AG10803 (cell line): ENCODE measurements at places on chromosomes 2 and 18.

- peak; percentile 80 for DNase-seq
These were observed 36.6 kb downstream of the EHBP1 start for GRCh38 chr2:62741954-62742722.

GRCh38 chr2:145909175-145909755 lies 1389.3 kb upstream of the ZEB2 start:
- DNase-seq = no peak

DNA sequence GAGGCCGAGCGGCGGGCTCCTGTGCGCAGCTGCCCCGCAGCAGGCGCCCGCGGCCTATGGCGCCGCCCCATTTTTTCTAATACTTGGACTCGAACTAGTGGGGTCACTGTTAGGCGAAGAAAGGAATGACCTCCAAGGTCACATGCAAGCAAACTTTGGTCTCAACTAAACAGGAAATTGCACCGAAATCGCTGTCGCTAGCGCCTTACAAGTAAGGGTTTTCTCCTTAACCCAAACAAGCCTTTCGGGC lies 339 bp downstream of the ACAA2 start:
- DNase-seq = peak; percentile 34

DNA sequence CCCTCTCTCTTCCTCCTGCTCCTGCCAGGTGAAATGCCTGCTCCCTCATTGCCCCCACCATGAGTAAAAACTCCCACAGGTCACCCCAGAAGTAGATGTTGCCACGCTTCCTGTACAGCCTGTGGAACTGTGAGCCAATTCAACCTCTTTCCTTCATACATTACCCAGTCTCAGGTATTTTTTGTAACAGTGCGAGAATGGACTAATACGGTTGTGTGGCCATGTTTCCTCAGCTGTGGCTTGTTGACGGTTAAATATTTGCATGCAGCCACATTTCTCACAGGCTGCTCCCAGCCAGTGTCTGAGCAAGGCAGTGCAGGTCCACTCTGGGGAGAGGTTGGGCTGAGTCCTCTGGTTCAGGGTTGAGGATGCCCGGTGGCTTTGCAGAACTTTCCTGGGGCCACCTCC lies 27.8 kb upstream of the COPS8 start:
- no peak for DNase-seq

DNA sequence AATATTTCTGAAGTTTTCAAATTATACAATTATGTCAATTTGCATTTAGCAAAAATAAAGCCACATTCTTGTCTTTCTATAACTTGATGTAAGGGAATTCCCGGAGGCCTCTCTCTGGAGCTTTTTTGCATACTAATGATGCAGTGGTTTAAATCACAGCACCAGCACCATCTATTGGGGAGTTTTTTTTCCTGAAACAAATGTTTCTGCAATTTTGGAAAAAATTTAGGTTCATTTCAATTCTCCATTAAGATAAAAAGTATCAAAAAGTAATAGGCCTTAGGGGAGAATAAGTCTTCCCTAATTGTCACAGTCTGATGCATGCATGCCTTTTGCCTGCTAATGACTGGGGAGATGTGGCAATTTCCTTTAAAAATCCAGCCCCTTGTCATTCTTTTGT lies 13.5 kb downstream of the CBLN2 start:
- no peak for DNase-seq

- DNase-seq = no peak
These were observed 203.1 kb downstream of the RAB3GAP1 start for GRCh38 chr2:135255208-135255607.

DNA sequence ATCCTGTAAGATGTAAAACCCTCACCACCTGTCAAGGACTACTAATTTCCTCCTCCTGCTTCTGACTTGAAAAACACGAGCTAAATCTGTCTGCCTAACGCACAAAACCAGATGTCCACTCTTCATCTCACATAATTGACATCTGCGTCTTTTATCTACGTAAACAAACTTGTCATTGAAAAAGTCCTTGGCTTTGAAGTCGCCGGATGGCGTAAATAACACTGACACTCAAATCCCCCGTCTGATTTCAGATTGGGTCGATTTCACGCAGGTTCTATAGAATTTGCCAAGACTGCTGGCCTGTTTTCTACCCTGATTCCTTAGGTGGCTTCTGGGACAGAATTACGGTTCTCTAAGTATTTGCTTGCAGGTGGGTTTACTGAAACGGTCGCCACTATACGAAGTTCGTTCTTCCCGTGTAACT lies 539 bp upstream of the MOB4 start:
- DNase-seq = peak; percentile 18

DNA sequence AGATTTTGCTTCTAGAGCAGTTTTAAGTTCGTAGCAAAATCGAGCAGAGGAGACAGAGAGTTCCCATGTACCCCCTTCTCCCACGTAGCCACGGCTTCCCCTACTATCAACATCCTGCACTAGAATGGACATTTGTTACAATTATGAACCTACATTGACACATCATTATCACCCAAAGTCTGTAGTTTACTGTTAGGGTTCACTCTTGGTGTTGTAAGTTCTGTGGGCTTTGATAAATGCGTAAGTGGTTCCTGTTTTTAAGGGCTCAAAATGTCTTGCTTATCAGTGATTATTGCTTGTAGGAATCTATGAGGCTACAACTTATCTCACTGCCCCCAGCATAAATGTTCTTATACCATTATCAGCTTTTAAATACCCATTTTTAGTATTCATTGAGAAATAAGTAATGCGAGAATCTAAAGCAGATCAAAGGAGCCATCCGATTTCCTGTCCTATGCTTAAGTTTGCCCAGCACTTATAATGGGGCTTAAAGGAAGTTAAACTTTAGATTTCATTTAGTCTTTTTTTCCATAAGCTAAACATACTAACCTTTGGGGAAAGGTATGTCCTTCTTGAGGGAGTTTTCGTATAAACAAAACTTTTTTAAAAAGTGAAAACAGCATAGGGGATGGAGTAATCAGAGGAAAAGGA lies 118.7 kb downstream of the HAUS1 start:
- DNase-seq = no peak

- no peak for DNase-seq
These were observed 243.1 kb downstream of the AGPS start for GRCh38 chr2:177635696-177636095.

- no peak for DNase-seq
These were observed 29.0 kb upstream of the EPAS1 start for GRCh38 chr2:46268196-46268595.

DNA sequence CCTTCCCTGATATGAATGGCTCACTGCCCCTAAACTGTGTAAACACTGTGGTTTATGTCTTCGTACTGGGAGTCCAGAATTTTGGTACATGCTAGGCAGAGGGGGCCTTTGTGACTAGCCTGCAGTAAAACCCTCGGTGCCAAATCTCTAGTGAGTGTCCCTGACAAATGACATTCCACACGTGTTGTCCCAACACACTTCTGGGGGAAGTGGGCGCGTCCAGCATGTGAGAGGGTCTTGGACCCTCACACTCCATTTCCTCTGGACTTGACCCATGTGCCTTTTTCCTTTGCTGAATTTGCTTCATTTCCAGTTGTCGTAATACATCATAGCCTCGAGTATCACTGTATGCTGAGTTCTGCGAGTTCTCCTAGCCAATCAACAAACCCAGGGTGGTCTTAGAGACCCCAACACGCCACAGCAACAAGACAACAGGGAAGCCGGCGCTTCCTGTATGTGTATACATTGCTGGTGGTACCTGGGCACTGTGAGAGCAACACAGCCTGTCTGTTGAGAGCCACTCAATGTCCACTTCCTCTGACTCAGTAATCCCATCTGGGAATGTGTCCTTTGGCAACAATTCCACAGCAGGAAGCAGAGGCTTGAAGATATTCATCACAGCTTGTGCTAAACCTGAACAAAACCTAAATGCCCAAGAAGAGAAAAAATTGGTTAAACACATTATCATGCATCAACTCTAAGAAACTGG lies 26.9 kb upstream of the SLC66A3 start:
- DNase-seq = peak; percentile 71

DNA sequence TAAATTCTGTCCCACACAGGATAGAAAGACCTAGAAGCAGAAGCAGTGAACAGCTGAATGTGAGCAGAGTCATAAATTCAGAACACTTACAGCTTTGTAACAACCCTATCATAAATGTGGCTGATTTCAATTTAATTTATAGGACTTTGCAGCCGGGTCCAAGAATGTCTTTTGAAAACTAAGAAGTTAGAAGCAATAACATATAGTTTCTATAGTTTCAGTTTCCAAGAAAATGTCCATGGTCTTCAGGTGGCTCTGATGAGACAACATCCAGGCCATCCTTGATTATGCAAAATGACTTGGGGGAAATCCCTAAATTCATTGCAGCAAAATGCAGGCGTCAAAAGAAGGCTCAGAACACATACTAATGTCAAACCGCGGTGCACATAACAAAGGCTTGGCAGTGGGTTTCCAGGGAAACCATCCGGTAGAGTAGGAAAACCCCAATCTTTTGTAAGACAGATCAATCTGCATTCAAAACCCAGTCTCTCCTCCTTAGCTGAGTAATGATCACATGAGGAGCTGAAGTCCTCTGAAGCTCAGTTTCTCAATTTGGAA lies 442.2 kb upstream of the ID2 start:
- DNase-seq = no peak

GRCh38 chr2:172440795-172441194 lies 13.4 kb downstream of the ITGA6 start:
- DNase-seq = no peak

GRCh38 chr2:203891474-203891873 lies 23.9 kb downstream of the CTLA4 start:
- peak; percentile 14 for DNase-seq

GRCh38 chr18:76707534-76707933 lies 114.8 kb upstream of the ZNF236 start:
- DNase-seq = no peak

DNA sequence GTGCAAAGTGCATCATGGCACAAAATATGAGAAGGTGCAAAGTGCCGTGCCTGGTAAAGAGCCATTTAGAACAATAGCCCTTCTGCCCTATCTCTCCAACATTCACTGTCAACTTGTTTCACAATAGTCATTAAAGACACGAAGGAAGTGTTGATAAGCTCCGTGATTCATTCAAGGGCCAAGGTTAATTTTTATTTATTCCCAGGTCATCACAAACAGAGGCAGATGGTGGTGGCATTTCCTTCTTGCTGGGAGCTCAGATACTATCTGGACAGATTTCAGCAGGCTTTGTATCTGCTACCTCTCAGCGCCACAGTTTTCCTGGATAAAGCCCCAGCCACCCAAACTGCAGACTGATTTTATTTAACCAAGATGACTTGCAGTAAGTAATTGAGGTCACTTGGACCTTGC lies 309.3 kb downstream of the ZNF521 start:
- no peak for DNase-seq

- peak; percentile 40 for DNase-seq
These were observed 5.9 kb upstream of the RAX start for GRCh38 chr18:59279193-59279592.

- DNase-seq = peak; percentile 1
These were observed 610.8 kb downstream of the EPHA4 start for GRCh38 chr2:220961143-220961860.

GRCh38 chr2:57100436-57100835 lies 916.6 kb downstream of the CCDC85A start:
- DNase-seq = no peak

DNA sequence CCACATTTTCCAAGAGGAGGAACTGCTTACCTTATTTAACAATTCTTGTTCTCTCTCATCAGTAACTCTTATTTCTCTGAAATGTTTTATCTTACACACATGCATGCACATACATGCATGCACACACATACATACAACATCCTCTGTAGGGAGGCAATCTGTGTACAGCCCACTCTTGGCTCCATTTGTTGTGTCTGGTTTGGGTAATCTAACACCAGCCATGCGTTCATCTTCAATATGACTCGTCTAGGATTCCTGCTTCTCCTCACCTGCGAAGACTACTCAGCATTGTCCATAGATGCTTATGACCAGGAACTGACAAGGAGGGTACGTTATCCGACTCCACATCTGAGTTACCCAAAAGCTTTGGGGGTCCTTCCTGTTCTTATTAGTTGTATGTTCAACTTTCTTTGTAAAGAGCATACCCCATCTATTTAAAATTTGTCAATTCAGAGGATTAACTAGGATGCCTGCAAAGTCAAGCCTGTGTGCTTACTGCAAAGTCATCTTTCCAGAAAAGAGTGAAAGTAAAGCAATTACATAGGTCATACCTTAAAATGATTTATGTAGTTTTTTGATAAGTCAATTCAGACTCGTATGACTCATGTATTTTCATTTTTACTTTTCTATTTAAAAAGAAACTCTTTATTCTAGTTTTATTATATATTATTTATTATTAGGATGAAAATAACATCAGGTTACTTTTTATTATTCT lies 18.2 kb downstream of the LYPD6B start:
- no peak for DNase-seq

- no peak for DNase-seq
These were observed 794.3 kb upstream of the CDH7 start for GRCh38 chr18:64956465-64956864.

DNA sequence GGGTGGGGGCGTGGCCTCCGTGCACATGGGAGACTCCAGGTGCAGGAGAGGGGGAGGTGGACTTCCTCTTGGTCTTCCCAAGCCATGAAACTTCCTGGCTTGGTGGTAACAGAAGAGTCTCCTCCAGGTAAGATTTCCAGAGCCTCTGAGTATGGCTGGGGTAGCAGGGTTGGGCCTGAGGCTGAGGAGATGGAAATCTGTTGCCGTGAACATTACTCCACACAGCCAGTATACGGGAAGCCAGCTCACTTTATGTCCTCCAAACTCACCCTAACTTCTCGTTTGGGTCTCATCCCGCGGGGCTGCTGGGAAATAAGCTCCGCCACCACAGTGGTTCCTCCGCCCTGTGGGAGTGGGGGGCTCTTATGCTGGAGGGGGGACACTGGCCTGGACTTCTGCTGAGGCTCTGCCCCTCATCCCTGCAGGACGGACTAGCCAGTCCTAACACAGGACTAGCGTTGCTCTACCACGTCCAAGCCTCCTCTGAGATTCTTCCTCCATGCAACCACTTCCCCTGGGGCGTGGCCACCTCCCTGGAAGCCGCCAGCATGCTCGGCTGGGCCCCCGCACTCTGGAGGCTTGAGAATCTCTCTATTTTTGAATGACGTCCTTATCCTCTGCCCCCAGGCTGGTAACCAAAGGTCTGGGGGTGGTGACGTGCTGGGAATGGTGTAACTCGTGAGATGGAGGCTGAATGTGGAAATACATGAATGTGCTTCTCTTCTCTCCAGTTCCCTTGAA lies 777 bp upstream of the RAB17 start:
- no peak for DNase-seq

DNA sequence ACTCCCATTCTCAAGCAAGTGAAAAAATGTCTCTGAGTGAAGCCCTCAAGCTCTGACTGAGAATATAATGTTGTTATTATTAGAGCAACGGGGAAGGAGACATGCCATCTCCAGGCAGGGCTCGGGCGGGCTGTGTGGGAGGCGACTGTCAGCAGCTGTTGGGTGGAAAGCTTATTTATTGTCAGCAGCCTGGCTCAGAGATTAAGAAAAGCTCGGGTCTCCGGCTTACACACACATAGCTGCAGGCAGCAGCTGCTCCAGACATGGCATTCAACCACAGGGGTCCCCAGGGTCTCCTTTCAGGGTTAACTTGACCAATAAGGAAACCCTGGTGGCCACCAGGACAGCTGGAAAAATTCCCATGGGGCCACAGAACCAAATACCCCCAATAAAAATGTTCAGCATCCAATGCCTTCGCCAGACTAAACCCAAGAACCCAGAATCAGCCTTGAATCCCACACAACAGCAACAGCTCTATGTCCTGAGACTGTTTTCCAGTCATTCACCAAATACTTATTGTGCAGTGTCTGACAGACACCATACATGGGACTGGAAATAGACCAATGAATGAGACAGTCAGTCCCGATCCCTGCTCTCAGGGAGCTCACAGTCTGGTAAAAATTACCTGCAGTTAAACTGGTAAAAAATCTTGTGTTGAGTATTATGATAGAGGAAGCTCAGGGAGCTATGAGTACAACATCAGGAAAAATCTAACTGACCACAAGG lies 70.5 kb upstream of the RTN4 start:
- DNase-seq = peak; percentile 78

- DNase-seq = no peak
These were observed 753.9 kb upstream of the ZEB2 start for GRCh38 chr2:145273840-145274239.
